Memory B cell (primary cell): ENCODE measurements at places on chromosomes 5 and 9.

GRCh38 chr5:99945478-99946442 lies 589.4 kb upstream of the FAM174A start:
- DNase-seq, result no peak

DNA sequence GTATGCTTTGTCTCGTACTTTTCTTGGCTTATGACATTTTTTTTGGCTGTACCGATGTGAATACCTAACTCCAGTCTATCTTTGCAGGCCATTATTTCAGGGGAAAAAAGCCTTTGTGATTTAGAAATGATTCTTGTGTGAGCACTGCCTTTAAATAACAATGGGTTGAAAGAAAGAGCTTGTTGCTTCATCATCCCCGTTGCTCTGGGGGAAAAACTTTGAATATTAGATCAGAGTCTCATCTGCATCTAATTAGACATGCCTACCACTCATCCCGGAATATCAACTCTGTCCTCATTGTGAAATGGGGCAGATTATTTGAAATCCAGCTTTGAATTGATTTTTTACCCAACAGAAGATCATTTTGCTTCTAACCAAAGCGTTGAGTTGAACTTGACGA lies 13.5 kb downstream of the CXCL14 start:
- DNase-seq, result no peak

- no peak for DNase-seq
These were observed 41.9 kb downstream of the SLC22A5 start for GRCh38 chr5:132411304-132412013.

DNA sequence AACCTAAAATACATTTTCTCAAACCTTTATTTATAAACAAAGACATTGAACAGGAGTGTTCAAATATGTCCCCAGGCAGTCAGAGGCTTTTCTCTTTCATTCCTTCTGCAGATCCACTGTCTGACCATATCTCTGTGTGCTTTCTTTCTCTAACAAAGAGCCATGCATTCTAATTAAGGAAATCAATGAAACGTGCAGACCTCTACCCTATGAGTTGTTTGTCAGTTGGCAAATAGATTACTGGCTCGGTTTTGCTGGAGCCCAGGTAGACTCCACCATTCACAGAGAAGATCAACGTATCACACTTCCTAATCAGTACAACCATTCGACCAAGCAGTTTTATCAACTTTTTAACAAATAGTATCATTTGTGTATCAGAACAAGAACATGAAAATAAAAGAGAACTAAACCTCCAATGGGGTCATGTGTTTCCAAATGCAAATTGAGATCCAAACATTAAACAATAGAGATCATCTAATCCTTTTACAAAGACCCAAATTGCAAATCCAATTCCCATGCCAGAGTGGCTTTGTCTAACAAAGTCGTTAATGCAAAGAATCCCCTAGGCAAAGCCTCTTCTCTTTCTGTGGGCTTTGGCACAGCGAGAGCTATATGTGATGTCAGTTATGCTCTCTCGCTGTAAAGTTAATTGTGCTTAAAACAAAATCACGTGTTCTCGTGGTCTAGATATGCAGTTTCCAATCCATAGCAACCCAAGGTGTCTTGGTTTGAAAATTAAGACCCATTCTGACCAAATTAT lies 16.8 kb downstream of the KLF4 start:
- DNase-seq, result no peak

GRCh38 chr9:16106021-16106571 lies 553.3 kb downstream of the CCDC171 start:
- no peak for DNase-seq

GRCh38 chr9:135526089-135526729 lies 5.0 kb downstream of the LCN1 start:
- no peak for DNase-seq

- no peak for DNase-seq
These were observed 97.6 kb downstream of the BASP1 start for GRCh38 chr5:17314907-17315471.

DNA sequence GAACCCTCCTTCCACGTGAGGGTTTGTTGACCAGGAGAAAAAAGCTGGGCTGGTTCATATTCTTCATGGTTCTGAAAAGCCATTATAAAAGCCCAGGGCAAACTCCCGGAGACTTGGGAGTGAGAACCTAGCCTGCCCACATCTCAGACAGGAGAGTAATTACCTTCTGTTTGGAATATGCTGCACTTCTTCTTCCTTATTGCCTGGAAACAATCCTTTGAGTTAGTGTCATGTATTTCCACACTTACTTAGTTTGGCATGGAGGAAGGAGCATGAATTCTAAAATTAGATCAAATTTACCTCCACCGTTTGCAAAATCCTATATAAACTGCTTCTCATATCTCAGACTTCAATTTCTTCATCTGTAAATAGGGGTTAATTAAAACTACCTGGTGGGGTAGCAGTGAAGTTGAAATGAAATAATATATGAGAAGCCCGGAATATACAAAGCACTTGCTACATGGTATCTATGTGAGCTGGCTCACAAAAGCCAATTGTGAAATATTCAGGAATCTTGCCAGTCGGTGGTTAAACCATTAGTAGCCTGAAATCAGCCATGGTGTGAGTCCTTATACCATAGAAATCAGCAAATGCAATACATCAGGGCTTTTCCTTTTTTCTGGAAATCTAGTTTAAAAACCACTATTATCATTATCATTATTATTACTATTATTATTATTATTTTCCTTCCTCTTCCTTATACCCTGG lies 140.0 kb upstream of the RAD23B start:
- no peak for DNase-seq

DNA sequence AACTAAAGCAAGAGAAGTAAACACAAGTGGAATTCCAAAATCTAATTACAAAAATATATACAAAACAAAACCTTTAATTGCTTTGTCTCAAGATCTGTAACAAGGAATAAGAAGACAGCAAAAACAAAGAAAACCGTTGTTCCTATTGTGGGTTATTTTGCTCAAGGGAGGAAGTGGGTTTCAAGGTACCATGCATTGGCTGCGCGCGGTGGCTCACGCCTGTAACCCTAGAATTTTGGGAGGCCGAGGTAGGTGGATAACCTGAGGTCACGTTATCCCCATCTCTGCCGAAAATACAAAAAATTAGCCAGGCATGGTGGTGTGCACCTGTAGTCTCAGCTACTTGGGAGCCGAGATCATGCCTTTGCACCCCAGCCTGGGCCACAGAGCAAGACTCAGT lies 12.1 kb upstream of the IQGAP2 start:
- no peak for DNase-seq

DNA sequence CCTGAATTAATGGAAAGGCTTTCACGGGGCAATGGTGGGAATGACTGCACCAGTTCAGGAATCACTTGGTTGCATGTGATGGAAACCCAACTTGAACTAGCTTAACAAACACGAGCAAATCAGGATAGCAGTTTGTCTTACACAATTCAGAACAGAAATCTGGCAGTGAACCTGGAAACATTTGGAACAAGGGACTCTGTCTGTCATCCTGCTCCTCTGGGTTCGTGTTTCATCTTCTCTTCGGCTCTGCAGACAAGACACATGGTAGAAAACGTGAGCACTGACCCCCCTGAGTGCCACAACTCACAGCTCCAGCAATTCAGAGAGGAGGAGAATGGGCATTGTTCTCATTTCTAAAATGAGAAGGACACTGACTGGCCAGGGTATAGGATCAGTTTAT lies 218.1 kb upstream of the NREP start:
- no peak for DNase-seq

DNA sequence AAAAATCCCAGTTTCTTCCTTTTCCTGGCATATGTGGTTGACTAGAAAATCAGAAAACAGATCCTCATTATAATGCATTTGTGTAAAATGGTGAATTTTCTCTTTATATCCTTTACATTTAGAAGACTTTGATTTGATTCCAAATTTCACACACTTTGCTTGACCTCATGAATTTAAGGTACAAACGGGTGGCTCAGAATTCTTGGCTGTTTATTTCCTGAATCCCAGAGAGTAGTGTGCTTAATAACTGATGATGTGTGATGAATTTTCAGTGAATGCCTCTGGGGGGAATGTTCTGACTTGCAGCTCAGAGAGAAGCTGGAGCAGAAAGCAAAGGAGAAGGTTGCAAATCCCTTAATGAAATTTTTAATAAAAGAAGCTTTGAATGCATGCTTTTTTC lies 126.8 kb downstream of the SPATA31D1 start:
- DNase-seq, result no peak

- DNase-seq, result no peak
These were observed 299.4 kb downstream of the PARP8 start for GRCh38 chr5:50965654-50966375.

DNA sequence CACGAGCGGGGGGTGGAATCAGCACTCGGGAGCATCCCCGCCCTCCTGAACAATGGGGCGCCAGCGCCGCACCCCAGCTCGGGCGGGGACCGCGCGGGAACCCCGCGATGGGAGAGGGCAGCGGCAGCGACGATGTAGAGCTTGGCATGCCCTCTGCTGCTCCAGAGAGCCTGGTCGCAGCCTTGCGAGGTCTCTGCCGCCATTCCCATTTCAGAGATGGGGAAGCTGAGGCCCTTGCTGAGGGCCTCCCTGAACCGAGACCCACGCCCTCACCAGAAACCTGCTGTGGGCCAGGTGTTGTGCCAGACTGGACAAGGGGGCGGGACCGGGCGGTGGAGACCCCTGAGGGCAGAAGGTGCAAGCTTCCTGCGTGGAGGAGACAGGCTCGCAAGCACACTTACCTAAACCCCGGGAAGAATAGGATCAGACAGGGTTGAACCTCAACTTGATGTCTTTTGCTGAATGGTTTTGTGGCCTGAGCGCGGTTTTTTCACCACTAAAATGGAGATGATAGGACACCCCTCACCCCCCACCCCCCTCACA lies 647 bp upstream of the MEGF9 start:
- no peak for DNase-seq

DNA sequence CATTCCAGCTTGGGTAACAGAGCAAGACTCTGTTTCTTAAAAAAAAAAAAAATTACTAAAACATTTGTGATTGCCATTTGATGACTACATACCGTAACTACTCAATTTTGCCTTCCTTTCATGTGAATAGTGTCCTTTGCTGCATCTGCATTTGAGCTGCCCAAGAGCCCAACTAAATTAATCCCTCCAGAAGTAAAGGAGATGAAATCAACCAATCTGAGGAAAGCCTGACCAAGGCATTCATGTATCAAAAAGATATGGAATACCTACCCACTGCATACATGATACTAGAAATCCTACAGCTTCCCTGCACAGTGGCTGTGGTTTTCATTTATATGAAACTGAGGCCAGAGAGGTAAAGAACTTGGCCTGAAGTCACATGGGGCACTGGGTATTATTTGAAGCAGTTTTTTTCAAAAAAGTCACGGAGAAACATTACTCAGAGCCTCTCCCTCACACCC lies 177.5 kb downstream of the AOPEP start:
- no peak for DNase-seq

- no peak for DNase-seq
These were observed 69.8 kb downstream of the GALNT10 start for GRCh38 chr5:154260224-154260927.

- DNase-seq, result no peak
These were observed 1785.9 kb upstream of the WWC1 start for GRCh38 chr5:166505544-166505943.

DNA sequence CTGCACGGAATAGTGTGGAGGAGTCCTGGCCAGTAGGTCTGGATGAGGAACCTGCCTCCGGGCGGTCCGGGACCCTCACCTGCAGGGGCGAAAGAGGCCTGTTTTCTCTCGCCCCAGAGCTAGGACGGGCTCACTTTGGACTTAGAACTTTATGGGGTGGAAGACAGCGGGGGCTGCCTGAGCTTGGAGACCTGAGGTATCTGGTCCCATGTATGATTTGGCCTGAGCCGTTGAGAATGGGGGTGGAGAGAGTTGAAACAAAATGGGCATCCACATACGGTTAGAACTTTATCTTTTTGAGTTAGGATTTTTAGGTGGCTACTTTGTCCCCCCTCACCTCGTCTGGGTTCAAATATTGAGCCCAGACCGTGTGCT lies 681 bp upstream of the ETF1 start:
- DNase-seq, result no peak

DNA sequence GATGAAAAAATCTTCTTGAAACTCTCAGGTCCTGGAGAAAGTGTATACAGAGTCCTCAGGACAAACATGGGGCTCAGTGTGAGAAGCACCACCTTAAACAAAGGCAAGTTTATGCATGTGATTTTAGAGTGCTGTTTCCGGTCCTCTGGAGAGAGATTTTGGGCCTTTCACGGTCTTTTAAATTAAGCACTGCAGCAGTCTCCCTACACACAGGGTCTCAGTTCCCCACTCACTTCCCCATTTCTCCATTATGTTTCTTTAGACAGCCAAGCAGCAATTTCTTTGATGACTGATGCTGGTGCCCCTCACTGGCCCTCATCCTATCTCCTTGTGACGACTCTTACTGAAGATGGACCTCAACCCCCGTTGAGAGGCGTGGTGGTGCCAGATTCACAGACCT lies 220.2 kb upstream of the CLINT1 start:
- DNase-seq, result no peak

GRCh38 chr9:96619124-96619465 lies 548 bp downstream of the CDC14B start:
- no peak for DNase-seq

DNA sequence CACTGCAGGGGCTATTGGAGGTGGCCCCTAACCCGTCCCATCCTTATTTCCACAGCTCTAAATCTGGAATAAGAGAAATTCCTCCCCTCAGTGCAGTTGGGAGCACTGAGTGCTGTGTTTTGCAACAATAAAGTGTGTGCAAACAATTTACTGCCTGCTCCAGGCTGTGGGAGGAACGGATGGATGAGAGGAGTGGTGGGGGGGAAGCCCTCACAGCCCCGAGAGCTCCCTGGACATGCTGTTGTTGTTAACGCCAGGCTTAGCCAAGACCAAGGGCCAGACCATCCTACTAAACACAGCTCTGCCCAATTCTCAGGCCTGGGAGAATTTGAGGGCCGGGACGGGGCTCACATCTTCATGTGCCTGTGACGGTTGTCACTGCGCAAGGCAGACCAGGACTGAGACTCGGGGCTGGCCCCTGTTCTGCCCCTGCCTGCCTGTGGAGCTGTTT lies 200.2 kb downstream of the DAB2IP start:
- DNase-seq, result no peak

- DNase-seq, result no peak
These were observed 84.9 kb downstream of the ISL1 start for GRCh38 chr5:51468196-51468595.

DNA sequence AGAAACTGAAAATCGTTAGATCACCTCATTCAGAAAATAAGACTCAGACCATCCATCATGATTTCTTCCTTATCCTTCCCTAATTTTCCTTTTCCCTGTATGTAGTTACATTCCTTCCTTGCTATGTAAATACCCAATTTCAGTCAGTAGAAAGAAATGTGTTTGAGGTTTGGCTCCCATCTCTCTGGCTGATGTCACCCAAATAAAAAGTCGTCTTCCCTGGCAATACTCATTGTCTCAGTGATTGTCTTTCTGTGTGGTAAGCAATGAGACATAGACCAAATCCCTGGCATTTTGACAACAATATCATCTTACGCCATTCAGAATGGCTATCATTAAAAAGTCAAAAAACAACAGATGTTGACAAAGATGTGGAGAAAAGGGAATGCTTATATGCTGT lies 303.9 kb upstream of the EDIL3 start:
- DNase-seq, result no peak

GRCh38 chr5:36855141-36855495 lies 21.5 kb upstream of the NIPBL start:
- no peak for DNase-seq
